ENCODE measurements at places on chromosomes 7 and 10.

DNA sequence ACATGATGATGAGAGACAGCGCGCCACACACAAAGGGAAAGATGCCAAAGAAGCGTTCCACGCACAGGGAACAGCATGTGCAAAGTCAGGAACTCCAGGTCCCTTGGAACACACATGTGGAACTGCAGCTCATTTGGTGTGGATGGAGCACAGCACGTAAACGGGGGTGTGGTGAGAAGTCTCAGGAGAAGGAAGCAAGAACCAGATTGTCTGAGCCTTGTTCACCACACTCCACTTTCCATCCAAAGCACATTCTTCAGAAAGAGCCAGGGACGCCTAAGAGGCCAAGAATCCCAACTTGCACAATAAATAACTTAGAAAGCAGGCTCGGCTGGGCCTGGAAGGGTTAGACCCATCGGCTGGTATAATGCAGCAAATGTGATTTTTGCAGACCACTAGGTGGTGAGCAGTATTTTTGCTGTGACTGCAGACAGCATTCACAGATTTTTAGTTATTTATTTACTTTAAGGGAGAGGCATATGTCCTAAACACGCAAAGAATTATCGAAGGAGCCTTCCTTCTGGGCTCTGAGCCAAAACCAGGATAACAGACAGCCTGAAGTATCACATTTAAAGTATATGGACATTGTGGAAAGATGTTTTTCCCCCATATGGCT, 27.9 kb upstream of the ASCC1 start:
- no peak for ATAC-seq
- H3K4me3 ChIP-seq: no peak overlapping the region
- H3K36me3 ChIP-seq: peaks cover 7% of the 10 kb centered on the region
- peaks cover 87% of the 10 kb centered on the region for H3K4me1 ChIP-seq
- peak overlapping the region; percentile 67 for H3K27ac ChIP-seq
- no peaks in the 10 kb centered on the region for H3K27me3 ChIP-seq

DNA sequence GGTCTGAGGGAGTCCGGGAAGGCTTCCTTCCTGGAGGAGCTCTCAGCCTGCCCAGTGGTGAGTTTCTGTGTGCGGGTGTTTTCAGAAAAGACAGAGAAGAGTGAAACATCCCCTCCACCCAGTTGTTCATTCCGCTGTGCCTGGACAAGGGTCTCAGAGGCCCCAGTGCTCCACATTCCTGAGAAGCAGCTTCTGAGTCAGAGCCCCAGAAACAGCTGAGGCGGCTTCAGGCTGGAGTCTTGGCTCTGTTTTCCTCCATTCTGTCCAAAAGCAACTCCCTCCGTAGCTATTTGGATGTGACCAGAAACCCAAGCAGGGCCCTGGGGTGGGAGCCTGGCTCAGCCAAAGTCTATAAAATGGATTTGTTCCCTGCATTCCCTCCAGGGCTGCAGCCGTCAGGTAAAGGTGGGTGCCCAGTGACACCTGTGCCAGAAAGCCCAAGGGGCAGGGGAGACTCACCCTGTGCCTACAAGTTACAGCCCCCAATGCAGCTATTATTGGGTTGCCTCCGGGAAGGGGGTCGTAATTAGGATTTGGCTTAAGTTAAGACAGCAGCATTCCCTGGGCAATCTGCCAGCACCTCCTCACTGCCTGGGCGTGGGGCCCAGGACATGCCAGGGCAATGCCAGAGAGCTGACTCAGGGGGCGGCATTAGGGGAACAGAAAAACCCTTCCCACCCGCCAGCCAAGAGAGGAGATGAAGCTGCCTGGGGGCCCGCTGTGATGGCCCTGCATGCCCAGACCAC, 13.1 kb upstream of the CAMK2G start:
- peaks cover 41% of the 10 kb centered on the region for H3K4me1 ChIP-seq
- no peaks in the 10 kb centered on the region for H3K27me3 ChIP-seq
- no peak overlapping the region for H3K4me3 ChIP-seq
- H3K27ac ChIP-seq: peak overlapping the region; percentile 54
- H3K36me3 ChIP-seq: no peaks in the 10 kb centered on the region

- no peaks in the 10 kb centered on the region for H3K4me1 ChIP-seq
- H3K36me3 ChIP-seq: no peaks in the 10 kb centered on the region
- no peak for ATAC-seq
- no peak overlapping the region for H3K4me3 ChIP-seq
- no peaks in the 10 kb centered on the region for H3K27me3 ChIP-seq
Measured at GRCh38 chr7:147779949-147780348, 810.6 kb upstream of the C7orf33 start.

GRCh38 chr10:110652475-110653118, 8.5 kb downstream of the RBM20 start:
- no peak overlapping the region for H3K4me3 ChIP-seq
- H3K27me3 ChIP-seq: peaks cover 55% of the 10 kb centered on the region
- H3K4me1 ChIP-seq: peaks cover 23% of the 10 kb centered on the region
- no peak overlapping the region for H3K27ac ChIP-seq
- no peaks in the 10 kb centered on the region for H3K36me3 ChIP-seq

DNA sequence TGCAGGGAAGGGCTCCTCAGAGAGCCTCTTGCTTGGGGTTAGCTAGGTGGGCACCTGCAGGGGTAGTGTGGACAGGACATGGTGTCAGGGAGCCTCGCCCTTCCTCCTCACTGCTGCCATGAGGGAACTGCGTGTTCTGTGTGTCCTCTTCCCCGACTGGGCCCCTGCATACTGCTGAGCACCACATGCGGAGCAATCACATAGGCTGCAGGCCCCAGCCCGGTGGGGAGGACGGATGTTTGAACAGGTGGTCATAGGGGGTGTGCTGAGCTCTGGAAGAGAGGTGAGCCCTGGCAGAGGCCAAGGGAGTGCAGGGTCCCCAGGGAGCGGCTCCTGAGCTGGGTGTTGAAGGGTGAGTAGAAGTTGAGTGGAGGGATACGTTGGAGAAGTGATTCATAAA, 48.3 kb upstream of the ZMIZ2 start:
- peaks cover 84% of the 10 kb centered on the region for H3K36me3 ChIP-seq
- H3K4me1 ChIP-seq: no peaks in the 10 kb centered on the region
- no peaks in the 10 kb centered on the region for H3K27me3 ChIP-seq
- H3K27ac ChIP-seq: peak overlapping the region; percentile 15

Data from stimulated activated memory B cell treated with anti-CD40 and anti-IgM and Interleukin-4, amounts not matched to agents 10 μg/mL and 1 μg/mL and 100 μg/mL, for 72 hours (primary cell).